ENCODE measurements at places on chromosomes 6 and 20. TPM values are rescaled to one million over a fixed set of nuclear protein-coding genes. Genes with fewer than 3 reads are reported as not detected.

DNA sequence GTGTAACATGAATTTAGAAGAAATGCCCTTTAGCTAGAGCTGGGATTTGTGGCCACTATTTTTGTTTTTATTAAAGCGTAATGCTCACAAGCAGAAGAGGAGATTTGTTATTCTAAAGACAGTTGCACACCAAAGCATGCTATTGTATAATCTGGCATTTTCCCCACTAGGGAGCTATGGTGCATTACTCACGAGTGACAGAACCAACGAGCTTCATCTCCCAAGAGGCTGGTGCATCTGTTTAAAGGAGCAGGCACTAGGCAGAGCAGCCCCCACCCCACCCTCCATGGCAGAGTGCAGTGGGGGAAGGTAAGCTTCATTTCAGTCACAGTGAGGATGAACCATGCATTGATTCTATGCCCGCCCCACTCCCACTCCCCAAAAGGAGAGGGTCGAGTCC lies 287.3 kb upstream of the TSHZ2 start:
- no peak for DNase-seq

DNA sequence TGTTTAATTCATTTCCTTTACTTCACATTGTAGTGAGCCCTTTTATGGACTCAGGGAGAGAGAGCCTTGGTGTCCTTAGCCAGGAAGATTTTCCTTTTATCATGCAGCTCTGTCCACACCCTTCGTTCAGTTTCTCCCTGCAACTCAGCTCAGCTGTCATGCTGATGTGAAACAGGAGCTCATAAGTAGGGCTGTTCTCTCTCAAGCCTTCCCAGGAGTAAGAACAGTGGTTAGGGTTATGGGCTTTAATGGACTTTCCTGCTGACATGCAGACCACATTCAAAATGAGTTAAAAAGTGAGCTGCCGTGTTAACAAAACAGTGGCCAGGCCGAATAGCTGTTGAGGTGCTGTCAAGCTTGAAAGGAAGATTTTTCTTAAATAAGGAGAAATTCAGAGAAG lies 104.1 kb downstream of the BCKDHB start:
- DNase-seq: no peak

- DNase-seq: no peak
Observed at GRCh38 chr6:71463061-71463460, 174.4 kb downstream of the OGFRL1 start.

DNA sequence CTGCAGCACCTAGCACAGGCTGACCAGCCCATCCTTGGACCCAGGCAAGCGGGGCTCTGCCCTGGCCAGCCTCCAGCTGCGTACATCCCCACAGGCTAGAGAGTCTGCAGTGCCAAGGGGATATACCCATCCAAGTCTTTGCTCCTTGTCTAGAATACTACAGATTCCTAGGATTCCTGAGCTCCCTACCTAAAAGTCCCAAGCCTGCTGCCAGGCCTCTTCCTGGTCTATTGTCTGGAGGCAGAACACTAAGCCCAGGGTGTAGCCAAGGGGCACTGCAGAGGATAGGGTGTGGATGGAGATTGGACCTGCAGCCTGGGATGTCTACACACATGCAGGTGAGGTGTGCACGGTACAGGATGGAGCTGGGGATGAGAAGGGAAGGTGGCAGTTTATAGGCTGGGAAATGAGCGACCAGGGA lies 90.0 kb upstream of the SIRPA start:
- no peak for DNase-seq

GRCh38 chr6:10847684-10848083 lies 9.3 kb upstream of the MAK start:
- no peak for DNase-seq

DNA sequence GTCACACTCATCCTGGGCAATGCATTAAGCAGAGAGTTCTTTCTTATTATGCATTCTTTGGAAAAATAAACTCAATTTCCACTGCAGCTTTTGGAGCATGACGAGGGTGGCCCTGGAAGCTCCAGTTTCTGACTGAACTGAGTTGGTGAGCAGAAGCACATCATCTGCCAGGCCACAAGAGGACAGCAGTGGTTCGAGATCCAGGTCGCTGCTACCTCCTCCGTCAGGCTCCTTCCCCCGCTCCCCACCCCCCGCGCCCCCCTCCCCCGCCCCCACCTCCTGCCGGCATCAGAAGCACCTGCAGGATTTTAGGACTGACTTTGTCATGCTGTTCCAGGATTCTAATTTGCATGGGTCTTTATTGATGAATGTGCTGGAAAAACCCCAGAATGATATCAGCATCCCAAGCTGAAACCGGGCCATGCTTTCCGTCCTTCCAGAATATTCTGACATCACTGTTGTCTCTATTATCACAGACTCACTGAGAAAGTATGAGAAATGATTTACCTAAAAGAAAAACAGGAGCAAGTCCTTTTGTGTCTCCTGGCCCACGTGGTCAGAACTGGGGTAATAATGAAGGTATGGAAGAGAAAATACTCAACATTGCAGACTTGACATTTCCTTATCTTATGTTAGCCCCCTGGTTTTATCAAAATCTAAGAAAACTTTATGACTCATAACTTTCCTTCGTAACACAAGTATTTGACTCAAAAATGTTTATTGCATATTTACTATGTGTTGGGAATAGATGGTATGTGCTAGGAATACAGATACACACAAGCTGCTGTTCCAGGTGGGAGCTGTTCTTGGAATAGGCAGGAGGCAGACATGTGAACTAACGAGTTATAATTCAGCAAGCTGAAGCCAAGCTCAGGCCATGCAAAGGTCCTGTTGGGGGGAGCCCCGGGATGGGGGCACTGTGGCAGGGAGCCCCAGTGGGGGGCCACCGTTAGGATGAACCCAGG lies 220.2 kb upstream of the EXOC2 start:
- DNase-seq: peak; percentile 76

GRCh38 chr6:140209775-140210174 lies 835.3 kb upstream of the CITED2 start:
- DNase-seq: no peak

DNA sequence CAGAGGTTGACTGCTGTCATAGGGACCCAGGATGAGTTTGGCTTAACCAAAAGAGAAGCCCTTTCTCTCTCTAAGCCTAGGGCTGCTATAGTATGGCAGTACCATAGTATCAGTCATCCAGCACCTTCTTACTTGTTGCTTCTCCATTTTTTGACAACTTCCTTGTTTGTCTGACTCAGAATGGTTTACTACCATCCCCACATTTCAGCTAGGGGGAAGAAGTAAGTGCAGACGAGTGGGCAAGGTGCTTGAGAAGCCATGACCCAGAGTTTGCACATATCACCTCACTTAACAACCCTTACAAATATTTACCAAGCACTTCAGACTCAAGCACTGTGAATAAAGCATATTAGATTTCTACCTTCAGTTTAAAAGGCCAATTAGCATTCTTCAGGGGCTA lies 289.9 kb upstream of the TSHZ2 start:
- no peak for DNase-seq

DNA sequence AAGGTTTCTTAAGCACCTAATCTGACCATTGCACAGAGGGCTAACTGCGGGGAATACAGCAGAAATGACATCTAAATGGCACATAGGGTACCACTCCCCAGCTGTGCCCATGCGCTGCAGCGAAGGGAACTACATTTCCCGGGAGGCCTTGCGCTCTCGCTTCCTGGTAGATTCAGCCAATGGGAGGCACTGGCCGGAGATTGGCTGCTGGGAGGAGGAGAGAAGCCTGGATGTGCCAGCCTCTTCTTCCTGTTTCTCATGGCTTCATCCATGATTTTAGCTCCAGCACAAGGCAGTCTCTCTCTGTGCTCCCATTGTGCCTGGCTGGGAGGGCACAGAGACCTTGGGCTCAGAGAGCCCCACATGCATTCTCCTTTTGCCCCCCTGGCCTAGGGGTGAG lies 101.7 kb upstream of the FOXA2 start:
- peak; percentile 74 for DNase-seq

- DNase-seq: no peak
Observed at GRCh38 chr6:55047451-55048044, 126.8 kb upstream of the HCRTR2 start.

DNA sequence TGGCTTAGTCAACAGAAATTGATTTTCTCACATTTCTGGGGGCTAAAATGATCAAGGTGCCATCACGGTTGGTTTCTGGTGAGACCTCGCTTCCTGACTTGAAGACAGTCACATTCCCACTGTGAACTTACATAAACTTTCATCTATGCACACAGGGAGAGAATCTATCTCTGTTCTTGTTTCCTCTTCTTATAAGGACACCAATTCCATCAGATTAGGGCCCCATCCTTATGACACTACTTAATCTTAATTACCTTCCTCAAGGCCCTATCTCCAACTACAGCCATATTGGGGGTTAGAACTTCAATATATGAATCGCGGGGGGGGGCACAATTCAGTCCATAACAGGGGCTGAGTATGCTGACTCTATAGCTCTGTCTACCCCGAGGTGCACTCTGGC lies 10.6 kb upstream of the SCGN start:
- no peak for DNase-seq

Gene COL19A1
- 0.60 TPM for polyA plus RNA-seq

Gene NOTCH4
- 22.5 TPM for polyA plus RNA-seq

Gene NRSN1
- not detected for polyA plus RNA-seq

Data from kidney (tissue), 22 donors.